Retina (tissue), 1 donor: ENCODE measurements at places on chromosomes 11 and 22.

DNA sequence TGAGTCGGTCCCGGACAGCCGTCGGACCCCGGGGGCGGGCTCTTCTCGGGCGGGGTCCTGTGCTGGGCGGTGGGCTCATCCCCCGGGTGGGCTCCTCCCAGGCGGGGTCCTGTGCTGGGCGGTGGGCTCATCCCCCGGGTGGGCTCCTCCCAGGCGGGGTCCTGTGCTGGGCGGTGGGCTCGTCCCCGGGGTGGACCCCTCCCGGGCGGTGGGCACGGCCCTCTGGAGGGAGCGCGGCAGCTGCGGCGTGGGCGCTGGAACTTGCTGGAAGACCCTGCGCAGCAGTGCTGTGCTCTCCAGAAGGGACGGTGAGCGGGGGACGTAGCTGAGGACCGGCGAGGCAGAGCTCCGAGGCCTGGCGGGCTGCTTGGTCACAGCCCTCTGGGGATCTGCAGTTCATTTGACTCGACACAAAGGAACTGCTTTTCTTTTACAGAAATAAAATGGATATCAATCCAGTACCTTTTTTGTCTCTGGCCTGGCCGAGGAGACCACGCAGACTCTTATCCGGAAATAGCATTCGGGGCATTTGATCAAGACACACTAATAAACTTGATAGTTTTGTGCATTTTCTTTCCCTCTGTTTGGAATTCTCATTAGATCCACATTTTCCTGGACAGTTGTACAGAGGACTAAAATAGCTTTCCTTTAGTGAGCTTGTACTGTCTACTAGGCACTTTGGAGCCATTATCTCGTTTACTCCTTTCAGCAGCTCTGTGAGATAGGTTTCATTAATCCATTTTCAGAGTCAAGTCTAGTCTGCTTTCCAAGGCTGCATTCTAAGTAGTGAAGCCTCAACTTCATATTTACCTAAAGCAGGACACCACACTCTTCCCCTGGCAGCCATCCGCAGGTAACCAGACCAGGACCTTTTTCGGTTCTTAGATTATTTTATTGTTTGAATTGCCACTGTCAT lies 812 bp downstream of the JAM3 start:
- peak; percentile 68 for DNase-seq

DNA sequence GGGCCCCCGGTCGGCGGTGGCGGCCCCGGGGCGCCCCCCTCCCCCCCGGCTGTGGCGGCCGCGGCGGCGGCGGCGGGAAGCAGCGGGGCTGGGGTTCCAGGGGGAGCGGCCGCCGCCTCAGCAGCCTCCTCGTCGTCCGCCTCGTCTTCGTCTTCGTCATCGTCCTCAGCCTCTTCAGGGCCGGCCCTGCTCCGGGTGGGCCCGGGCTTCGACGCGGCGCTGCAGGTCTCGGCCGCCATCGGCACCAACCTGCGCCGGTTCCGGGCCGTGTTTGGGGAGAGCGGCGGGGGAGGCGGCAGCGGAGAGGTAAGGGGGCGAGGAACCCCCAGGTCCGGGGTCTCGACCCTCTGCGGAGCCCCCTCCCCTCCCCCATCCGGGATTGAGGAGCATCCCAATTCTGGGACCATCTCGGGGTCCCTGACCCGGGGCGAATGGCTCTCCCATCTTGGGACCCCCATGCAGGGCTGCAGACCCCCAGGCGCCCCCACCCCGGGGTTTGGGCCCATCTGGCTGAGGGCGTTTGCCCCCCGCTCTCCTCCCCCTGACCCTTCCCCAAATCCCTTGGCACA lies 431 bp downstream of the KMT2A start:
- peak; percentile 51 for DNase-seq

DNA sequence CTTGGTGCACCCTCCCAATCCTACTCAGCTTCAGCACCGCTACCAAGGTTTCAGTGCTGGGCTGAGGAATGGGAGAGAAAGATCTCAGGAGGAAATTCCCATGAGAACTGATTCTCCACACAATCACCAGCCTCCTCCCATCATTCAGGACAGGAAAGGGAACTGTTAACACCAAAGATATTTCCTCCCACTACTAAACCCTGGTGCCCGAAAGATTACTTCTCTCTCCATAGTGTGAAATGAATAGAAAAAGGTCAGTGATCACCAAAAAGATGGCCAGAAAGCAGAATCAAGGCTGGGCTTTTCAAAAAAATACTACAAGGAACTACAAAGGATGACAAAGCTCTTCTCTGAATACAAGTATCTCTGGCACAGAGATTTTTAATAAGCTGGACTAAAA lies 26.1 kb downstream of the TCIRG1 start:
- no peak for DNase-seq

GRCh38 chr11:120550007-120550406 lies 38.5 kb downstream of the GRIK4 start:
- no peak for DNase-seq

DNA sequence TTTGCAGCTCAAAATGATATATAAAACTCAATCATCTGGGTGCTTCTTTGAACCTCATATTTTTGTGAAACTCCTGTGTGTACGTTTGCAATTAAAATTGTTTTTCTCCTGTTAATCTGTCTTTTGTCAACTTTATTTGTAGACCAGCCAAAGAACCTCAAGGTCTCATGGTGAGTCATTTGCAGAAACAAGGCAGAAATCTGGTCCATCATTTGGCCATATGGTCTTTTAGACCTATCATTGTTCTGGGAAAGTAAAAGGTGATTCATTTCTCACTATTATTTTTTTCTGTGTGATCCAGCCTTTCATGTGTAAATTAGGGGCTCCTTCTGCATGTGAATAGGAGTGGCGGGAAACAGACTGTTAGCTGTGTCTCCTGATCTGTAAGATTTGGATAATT lies 399.1 kb upstream of the DDI1 start:
- no peak for DNase-seq

DNA sequence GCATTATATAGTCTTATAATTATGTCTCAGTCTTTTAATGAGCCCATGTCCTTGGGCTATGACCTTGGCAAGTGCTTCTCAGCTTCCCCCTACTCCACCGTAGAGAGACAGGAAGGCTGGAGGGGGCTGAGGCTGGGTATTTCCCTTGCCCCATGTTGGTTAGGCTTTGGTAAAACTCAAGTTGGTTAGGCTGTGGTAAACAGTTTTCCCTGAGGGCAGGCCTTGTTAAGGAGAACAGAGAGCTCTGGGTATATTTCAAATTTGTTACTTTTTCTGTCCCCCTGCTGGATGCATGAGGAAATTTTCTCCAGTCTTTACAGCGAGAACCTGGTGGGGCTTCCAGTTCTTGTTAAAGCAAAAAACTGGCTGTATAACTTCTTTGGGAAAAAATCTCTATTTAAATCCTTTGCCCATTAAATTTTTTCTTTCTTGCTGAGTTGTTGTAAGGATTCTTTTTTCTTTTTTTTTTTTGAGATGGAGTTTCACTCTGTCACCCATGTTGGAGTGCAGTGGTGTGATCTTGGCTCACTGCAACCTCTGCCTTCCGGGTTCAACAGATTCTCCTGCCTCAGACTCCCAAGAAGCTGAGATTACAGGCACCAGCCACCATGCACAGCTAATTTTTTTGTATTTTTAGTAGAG lies 12.2 kb upstream of the DCHS1 start:
- no peak for DNase-seq

- DNase-seq = no peak
These were observed 31.6 kb downstream of the OSBPL5 start for GRCh38 chr11:3133261-3134217.

- DNase-seq = no peak
These were observed 146.3 kb upstream of the B3GAT1 start for GRCh38 chr11:134558258-134558835.
